ENCODE measurements at places on chromosomes 4 and X.

GRCh38 chr4:71257761-71258160, 81.1 kb upstream of the SLC4A4 start:
- no peak for DNase-seq

DNA sequence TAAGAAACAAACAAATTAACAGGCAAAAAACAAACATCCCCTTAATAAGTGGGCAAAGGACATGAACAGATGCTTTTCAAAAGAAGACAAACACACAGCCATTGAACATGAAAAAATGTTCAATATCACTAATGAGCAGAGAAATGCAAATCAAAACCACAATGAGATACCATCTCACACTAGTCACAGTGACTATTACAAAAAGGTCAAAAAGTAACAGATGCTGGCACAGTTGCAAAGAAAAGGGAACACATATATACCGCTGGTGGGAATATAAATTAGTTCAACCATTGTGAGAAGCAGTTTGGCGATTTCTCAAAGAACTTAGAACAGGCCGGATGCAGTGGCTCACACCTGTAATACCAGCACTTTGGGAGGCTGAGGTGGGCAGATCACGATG, 146.1 kb upstream of the NEIL3 start:
- no peak for DNase-seq

DNA sequence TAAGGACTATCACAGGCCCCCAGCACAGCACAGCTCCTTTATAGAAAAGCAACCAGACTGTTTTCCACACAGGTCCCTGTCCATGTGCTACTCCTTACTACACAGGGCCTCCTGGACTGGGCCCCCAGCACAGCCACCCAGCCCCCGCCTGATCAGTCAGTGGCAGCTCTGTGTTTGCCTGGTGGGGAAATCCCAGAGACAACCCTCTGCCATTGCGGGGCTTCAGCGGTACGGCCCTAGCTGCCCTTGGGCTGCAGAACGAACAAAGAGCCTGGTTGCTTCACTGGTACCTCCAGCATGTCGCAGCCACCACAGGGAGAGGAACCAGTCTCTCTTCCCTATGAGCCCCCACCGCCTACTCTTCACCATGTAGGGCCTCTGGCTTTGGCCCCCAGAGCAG, 30.7 kb downstream of the CBR4 start:
- no peak for DNase-seq

GRCh38 chr4:168384437-168385141, 66.0 kb upstream of the DDX60 start:
- DNase-seq: no peak

- no peak for DNase-seq
These were observed 696 bp upstream of the FLNA start for GRCh38 chrX:154375156-154375504.

- no peak for DNase-seq
These were observed 51.4 kb downstream of the CD99L2 start for GRCh38 chrX:150847088-150847487.

- peak; percentile 20 for DNase-seq
These were observed 46.2 kb upstream of the IGFBP7 start for GRCh38 chr4:57156242-57156990.

DNA sequence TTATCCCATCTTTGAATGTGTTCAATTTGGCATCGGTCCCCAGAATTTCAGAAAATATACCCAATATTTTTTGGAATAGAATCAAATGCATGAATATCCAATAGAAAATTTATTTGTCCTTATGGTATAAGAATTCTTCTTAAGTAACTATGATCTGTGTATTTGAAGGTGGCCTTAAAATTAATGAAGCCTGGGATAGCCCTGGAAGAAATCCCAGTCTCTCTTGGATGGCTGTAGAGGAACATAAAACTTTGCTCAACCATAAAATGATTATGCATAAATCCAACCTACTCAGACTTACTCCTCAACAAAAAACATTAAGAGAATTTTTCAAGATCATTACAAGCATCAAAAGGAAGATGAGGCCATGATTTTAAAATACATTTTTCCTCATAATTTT, 269.4 kb upstream of the SMIM31 start:
- no peak for DNase-seq

- no peak for DNase-seq
These were observed 297.4 kb upstream of the DKK2 start for GRCh38 chr4:107333518-107333917.

GRCh38 chr4:23422878-23423277, 467.0 kb downstream of the PPARGC1A start:
- DNase-seq: no peak

DNA sequence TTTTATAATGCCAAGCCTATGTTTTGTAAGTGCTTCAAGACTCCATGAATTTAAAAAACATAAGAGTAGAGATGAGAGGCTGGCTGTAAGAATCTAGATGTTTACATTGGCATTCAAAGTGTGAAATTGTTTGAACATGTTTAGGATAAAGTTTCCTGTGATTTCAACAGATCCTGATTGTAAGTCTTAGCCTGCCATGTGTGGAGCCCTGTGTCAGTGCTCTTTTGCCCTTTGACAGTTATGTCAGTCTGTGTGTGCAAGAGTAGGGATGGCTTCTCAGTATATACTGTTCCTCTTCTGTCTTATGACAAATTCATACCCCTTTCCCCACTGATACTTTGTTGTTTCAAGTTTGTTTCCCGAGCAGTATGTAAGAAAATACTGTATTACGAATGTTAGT, 68.2 kb downstream of the USP9X start:
- DNase-seq: no peak

DNA sequence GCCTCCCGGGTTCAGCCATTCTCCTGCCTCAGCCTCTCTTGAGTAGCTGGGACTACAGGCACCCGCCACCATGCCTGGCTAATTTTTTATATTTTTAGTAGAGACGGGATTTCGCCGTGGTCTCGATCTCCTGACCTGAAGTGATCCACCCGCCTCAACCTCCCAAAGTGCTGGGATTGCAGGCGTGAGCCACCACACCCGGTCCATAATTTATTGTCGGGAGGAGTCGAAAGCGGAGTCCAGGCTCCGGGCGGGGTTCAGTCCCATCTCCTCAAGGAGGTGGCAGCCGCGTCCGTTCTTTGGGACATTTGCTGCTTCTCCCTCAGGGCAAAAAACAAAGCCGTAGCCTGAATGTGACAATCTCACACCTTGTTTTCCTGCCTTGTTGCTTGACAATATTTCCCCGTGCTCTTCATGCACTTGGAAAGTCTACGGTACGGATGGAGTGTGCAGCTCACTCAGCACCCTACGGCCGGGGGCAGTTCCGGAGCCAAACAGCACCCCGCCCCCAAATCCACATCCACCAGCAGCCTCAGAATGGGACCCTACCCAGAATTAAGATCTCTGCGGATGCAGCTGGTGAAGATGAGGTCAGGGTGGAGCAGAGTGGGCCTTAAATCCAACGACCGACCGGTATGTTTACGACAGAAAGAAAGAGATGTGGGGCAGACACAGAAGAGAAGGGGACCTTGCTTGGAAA, 9.6 kb downstream of the GTPBP6 start:
- no peak for DNase-seq

DNA sequence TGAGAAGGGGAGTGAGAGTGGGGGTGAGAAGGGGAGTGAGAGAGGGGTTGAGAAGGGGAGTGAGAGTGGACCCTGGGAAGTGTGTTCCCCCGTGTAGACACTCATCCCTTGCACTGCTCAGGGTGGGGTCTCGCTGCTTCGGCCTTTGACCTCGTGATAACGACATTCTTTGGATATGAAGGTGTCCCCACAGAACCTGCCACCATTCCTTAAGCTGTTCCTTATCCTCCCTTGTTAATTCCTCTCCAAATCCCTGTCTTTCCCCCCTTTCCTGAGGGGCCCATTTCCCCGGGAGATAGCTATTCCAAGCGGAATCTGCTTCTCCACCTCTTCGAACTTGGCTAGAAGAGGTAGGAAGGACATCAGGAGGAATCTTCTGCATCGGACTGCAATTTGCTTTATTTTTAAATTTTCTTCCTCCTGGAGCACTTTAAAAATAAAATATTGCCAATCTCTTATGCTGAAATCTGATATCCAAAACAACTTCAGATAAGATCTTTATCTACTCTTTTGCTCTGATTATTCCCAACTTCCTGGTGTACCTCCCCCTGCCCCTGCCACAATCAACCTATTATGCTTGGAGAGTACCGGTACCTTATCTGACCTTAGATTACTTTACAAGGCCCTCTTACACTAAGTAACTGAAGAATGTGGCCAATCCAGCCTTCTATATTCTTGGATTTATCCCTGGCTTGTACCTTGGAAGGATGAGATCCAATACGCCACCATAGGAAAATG, 15.6 kb downstream of the TRIML1 start:
- DNase-seq: no peak

GRCh38 chr4:6794189-6794588, 11.7 kb downstream of the KIAA0232 start:
- no peak for DNase-seq

GRCh38 chrX:475926-476723, 89.4 kb upstream of the PPP2R3B start:
- no peak for DNase-seq

- DNase-seq: no peak
These were observed 330.4 kb upstream of the NWD2 start for GRCh38 chr4:36914106-36914505.

- no peak for DNase-seq
These were observed 320.5 kb upstream of the TET2 start for GRCh38 chr4:104826171-104826570.

- no peak for DNase-seq
These were observed 89.3 kb downstream of the TSPAN5 start for GRCh38 chr4:98568941-98569663.

GRCh38 chr4:18533262-18533775, 511.8 kb upstream of the LCORL start:
- no peak for DNase-seq

DNA sequence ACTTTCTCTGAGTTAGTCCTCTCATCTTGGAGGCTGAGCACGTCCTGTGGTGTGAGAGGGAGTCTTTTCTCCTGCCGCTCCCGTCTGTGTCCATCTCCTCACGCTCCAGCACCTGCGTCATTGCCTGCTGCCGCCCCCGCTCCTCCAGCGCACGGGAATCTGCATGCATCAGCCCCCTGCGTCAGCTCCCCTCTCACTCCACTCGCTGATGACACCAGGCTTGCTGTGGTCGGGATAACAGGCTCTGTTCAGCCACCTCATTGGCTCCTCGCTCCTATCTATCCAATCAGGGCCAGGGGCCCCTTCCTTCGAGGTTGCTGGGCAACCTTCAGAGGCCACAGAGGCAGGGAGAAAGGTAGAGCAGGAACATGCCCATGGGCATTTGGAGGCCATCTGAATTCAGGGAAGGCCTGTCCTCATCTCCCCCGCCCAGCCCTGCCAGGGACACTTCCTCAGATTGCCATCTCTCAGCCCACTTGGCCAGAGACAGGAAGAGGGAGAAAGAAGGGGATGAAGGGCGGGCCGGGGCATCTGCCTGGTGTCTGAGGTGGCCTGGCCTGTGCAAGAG, 9.3 kb downstream of the ZNF185 start:
- DNase-seq: no peak

- DNase-seq: no peak
These were observed 192.7 kb downstream of the RCHY1 start for GRCh38 chr4:75321484-75321883.
